ENCODE measurements at places on chromosomes 12 and 14. TPM values are rescaled to one million over a fixed set of nuclear protein-coding genes. Genes with fewer than 3 reads are reported as not detected.

Gene ITFG2
- total RNA-seq = 21.6 TPM

Gene KRT77
- total RNA-seq = not detected

Gene GSC
- not detected for total RNA-seq

Gene CLEC1A
- total RNA-seq = not detected

Gene KRT8
- 0.67 TPM for total RNA-seq

Gene IKZF4
- total RNA-seq = 14.4 TPM

- H3K27ac ChIP-seq = no peak overlapping the region
- H3K27me3 ChIP-seq = no peaks in the 10 kb centered on the region
- H3K4me1 ChIP-seq = peaks cover 36% of the 10 kb centered on the region
- peak; percentile 86 for DNase-seq
Measured at GRCh38 chr14:51869411-51870100, 9.1 kb downstream of the GNG2 start.

DNA sequence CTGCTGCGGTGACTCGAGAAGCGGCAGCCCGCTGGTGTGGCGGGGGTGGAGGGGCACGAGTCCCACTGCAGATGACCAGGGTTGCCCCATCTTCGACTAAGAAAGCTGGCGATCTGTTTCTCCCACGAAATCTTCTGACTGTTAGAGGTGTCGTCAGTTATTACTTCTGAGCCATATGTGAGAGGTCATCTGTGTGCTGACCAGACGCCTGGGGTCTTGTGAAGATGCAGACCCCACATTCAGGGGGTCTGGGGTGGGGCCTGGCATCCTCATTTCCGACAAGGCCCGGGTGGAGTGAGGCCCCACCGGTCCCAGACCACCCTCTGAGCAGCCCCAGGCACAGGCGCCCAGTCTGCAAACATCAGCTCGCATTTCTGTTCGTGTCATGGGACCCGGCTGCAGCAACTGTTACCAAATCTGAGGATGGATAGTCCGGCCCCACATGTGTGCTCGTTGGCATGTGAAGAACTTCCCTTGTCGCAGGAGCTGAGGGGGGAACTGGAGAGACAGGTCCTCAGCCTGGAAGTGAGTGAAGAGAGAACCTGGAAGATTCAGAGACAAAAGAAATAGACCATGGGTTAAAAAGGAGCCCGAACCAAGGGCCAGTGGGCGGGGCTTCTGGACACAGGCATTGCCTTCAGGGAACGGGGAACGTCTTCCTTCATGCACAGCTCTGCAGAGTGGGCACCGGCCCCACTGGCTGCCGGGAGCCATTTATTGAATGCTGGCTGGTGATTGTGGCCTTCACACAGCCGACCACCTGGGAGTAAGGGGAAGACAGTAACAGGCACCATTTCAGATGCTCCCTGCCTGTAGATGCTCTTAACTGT, 135.2 kb downstream of the ADGRD1 start:
- no peak overlapping the region for H3K4me3 ChIP-seq
- H3K27me3 ChIP-seq = peaks cover 9% of the 10 kb centered on the region
- H3K36me3 ChIP-seq = no peaks in the 10 kb centered on the region
- peaks cover 18% of the 10 kb centered on the region for H3K4me1 ChIP-seq
- no peak overlapping the region for H3K27ac ChIP-seq
- peak; percentile 8 for DNase-seq

GRCh38 chr12:111024205-111024801, 103.9 kb upstream of the MYL2 start:
- H3K4me3 ChIP-seq = no peak overlapping the region
- no peaks in the 10 kb centered on the region for H3K36me3 ChIP-seq
- H3K27ac ChIP-seq = no peak overlapping the region
- H3K27me3 ChIP-seq = peaks cover 14% of the 10 kb centered on the region
- peaks cover 3% of the 10 kb centered on the region for H3K4me1 ChIP-seq
- peak; percentile 60 for DNase-seq

- peaks cover 29% of the 10 kb centered on the region for H3K4me1 ChIP-seq
- DNase-seq = no peak
- no peaks in the 10 kb centered on the region for H3K36me3 ChIP-seq
- H3K27me3 ChIP-seq = no peaks in the 10 kb centered on the region
Measured at GRCh38 chr14:75234173-75235115, 44.2 kb upstream of the FOS start.

- H3K27ac ChIP-seq = no peak overlapping the region
- H3K27me3 ChIP-seq = no peaks in the 10 kb centered on the region
- no peak overlapping the region for H3K4me3 ChIP-seq
- no peaks in the 10 kb centered on the region for H3K4me1 ChIP-seq
- H3K36me3 ChIP-seq = no peaks in the 10 kb centered on the region
Measured at GRCh38 chr14:50191499-50191898, 39.9 kb downstream of the SOS2 start.

GRCh38 chr12:15834575-15834974, 45.4 kb upstream of the EPS8 start:
- H3K4me3 ChIP-seq = no peak overlapping the region
- H3K27ac ChIP-seq = no peak overlapping the region
- no peak for DNase-seq
- H3K4me1 ChIP-seq = no peaks in the 10 kb centered on the region
- H3K27me3 ChIP-seq = peaks cover 2% of the 10 kb centered on the region

GRCh38 chr12:104275689-104276088, 27.9 kb upstream of the EID3 start:
- H3K36me3 ChIP-seq = no peaks in the 10 kb centered on the region
- no peak overlapping the region for H3K27ac ChIP-seq
- DNase-seq = no peak
- no peak overlapping the region for H3K4me3 ChIP-seq

- H3K27ac ChIP-seq = no peak overlapping the region
- H3K4me1 ChIP-seq = peaks cover 7% of the 10 kb centered on the region
- DNase-seq = no peak
- no peaks in the 10 kb centered on the region for H3K36me3 ChIP-seq
- no peak overlapping the region for H3K4me3 ChIP-seq
Measured at GRCh38 chr14:101957406-101958234, 6.8 kb upstream of the DYNC1H1 start.

DNA sequence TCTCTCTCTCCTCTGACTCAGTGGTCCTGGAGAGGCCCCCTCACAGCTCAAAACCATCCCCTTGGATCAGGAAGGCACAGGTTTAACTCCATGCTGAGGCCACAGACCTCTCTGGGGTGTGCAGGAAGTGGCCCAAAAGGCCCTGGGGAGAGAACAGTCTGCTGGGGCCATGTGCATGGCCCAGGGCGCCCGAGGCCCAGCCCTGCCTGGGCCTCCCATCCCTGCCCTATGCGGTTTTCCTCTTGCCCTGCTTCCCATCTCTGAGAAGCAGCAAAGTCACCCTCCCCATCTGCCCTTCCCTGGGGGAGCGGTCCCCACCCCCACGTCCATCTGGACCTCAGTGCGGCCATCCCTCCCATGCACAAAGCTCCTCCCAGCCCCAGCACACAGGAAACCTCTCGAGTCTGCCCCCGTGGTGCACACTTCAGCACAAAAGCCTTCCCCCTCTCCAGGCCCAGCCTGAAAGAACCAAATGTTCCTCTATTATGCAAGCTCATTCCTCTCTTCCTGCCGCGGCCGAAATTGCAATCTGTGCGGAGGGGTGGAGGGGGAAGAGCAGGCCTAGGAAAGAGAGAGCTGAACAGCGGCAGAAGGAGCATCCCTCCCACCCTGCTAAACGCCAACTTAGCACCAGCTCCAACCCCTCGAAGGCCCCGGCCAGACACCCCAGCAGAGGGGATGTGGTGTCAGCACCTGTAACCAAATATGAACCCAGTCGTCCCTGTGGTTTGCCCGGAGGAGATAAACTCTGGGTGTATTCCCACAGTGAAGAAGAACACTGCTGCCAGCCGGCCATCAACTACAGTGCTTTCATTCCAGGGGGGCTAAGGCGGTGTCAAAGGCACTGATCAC, 108.5 kb downstream of the SCARB1 start:
- H3K4me1 ChIP-seq = peaks cover 6% of the 10 kb centered on the region
- H3K36me3 ChIP-seq = no peaks in the 10 kb centered on the region
- peaks cover 34% of the 10 kb centered on the region for H3K27me3 ChIP-seq
- H3K27ac ChIP-seq = no peak overlapping the region
- no peak for DNase-seq

- DNase-seq = no peak
- no peak overlapping the region for H3K27ac ChIP-seq
- H3K4me1 ChIP-seq = peaks cover 13% of the 10 kb centered on the region
- no peak overlapping the region for H3K4me3 ChIP-seq
- peaks cover 35% of the 10 kb centered on the region for H3K27me3 ChIP-seq
Measured at GRCh38 chr12:84913129-84913515, 523 bp upstream of the SLC6A15 start.

DNA sequence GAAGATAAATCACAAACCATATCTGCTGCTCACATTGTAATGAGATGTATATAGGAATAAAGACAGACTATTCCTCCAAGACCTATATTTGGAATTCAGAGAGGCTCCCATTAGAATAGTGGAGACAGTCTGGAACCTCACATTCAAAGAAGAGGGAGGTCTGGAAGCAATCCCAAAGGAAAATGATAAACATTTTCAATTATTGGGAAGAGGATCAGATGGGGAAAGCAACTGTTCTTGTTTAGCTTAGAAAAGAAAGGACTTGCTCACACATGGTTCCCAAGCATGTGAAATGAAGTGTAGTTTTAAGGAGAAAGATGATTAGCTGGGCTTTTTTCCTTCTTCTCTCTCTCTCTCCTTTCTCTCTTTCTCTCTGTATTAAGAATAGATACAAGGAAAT, 193.0 kb upstream of the LMNTD1 start:
- no peaks in the 10 kb centered on the region for H3K27me3 ChIP-seq
- no peak overlapping the region for H3K27ac ChIP-seq
- H3K36me3 ChIP-seq = no peaks in the 10 kb centered on the region
- H3K4me3 ChIP-seq = no peak overlapping the region
- no peak for DNase-seq

- no peak overlapping the region for H3K4me3 ChIP-seq
- no peak overlapping the region for H3K27ac ChIP-seq
- H3K4me1 ChIP-seq = peaks cover 14% of the 10 kb centered on the region
- no peaks in the 10 kb centered on the region for H3K36me3 ChIP-seq
- no peaks in the 10 kb centered on the region for H3K27me3 ChIP-seq
Measured at GRCh38 chr14:65277580-65278270, 134.8 kb upstream of the FUT8 start.

- no peaks in the 10 kb centered on the region for H3K36me3 ChIP-seq
- no peaks in the 10 kb centered on the region for H3K27me3 ChIP-seq
- no peak overlapping the region for H3K4me3 ChIP-seq
- no peak for DNase-seq
- no peak overlapping the region for H3K27ac ChIP-seq
Measured at GRCh38 chr12:32033406-32033805, 73.2 kb upstream of the BICD1 start.

- H3K27me3 ChIP-seq = no peaks in the 10 kb centered on the region
- H3K4me1 ChIP-seq = peaks cover 25% of the 10 kb centered on the region
- peaks cover 27% of the 10 kb centered on the region for H3K36me3 ChIP-seq
- no peak overlapping the region for H3K4me3 ChIP-seq
- no peak for DNase-seq
Measured at GRCh38 chr14:50008562-50008961, 107.8 kb downstream of the VCPKMT start.

DNA sequence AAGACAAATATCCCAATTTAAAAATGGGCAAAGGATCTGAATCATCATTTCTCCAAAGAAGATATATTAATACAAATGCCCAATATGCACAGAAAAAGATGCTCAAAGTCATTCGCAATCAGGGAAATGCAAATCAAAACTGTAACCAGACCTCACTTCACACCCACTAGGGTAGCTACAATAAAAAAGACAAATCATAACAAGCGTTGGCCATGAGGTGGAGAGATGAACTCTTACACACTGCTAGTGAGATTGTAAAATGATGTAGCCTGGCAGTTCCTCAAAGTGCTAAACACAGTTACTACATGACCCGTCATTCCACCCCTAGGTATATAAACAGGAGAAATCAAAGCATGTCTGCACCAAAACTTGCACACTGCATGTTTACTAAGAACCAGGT, 30.4 kb downstream of the CDC42BPB start:
- no peaks in the 10 kb centered on the region for H3K4me1 ChIP-seq
- DNase-seq = no peak
- H3K27ac ChIP-seq = no peak overlapping the region
- H3K27me3 ChIP-seq = no peaks in the 10 kb centered on the region

GRCh38 chr14:37172936-37173614, 669 bp upstream of the SLC25A21 start:
- no peaks in the 10 kb centered on the region for H3K4me1 ChIP-seq
- H3K4me3 ChIP-seq = no peak overlapping the region
- no peak overlapping the region for H3K27ac ChIP-seq
- no peak for DNase-seq
- peaks cover 19% of the 10 kb centered on the region for H3K27me3 ChIP-seq

- no peaks in the 10 kb centered on the region for H3K27me3 ChIP-seq
- no peak for DNase-seq
- peaks cover 3% of the 10 kb centered on the region for H3K36me3 ChIP-seq
Measured at GRCh38 chr12:50506753-50507473, 2.1 kb downstream of the DIP2B start.

DNA sequence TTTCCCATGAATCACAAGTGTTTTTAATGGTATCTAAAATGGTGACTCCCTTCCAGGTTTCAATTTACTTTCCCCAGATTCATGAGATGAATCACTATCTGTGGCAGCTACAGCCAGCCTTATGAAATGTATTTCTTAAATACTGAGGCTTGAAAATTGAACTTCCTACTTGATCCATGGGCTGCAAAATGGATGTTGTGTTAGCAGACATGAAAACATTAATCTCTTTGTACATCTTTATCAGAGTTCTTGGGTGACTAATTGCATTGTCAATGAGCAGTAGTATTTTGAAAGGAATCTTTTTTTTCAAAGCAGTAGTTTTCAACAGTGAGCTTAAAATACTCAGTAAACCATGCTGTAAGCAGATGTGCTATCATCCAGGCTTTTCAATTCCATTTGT, 250.8 kb downstream of the SLC6A15 start:
- H3K4me3 ChIP-seq = no peak overlapping the region
- DNase-seq = no peak
- H3K27me3 ChIP-seq = no peaks in the 10 kb centered on the region
- H3K27ac ChIP-seq = no peak overlapping the region
- no peaks in the 10 kb centered on the region for H3K4me1 ChIP-seq

DNA sequence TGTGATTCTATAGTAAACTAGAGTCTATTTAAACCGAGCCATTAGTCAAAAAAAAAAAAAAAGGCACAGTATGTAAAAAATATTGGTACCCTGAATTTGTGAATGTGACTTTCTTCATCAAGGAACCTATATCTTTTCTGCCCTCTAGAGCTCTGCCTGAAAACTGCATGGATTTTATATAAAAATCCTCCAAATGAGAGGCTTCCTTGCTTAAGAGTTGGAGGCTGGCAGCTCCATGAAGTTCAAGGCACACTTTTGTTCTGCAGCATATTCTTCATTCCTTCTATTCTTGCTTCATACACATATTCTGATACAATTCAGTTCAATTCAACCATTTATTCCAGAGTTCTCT, 23.1 kb upstream of the NKX2-8 start:
- H3K4me1 ChIP-seq = no peaks in the 10 kb centered on the region
- no peak overlapping the region for H3K27ac ChIP-seq
- no peak for DNase-seq
- H3K4me3 ChIP-seq = no peak overlapping the region
